Left forelimb (tissue), 1 donor: ENCODE measurements at places on chromosomes 3 and 15.

DNA sequence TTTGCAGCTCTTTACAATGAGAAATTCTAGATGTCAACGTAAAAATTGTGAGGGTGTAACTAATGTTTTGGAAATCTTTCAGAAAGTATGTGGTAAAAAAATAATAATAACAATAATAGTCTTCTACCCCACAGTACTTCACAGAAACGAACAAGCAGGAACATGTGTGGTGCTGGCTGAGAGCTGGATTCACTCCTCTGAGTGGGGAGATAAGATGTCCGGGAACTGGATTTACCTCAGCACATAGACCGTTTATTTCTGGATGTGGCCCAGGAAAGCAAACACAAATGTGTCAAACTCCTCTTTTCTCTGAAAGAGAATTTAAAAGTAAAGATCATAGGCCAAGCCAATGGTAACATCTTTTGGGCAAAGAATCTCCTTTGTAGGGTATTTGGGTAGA is 103.4 kb downstream of the SLC49A4 start:
- DNase-seq = no peak

GRCh38 chr15:84702961-84703482 is 12.9 kb downstream of the SEC11A start:
- no peak for DNase-seq

DNA sequence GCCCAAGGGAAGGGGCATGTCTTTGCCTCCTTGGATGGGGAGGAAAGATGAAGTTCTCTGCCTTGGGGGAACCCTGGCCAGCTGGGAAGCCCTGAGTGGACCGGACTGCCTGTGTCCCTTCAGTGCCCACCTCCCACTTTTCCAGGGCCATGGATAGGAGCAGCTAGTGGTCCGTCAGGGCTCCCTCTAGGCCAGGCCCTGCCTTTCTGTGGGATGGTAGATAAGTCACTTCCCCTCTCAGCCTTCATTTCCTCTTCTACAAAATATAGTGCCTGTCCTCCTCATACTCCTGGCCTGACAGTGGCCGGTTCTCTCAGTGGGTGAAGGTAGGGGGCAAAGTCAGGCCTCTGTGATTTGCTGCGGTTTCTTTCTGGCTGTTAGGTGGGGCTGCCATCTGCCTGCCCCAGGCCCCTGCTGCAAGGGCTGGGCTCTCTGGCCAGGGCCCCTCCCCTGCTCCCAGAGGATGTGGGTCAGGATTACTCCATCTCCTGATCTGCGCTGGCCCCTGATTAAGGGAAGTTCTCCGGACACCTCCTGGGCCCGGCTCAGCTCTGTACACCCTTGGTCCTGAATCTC is 1.4 kb downstream of the PLEKHO2 start:
- DNase-seq = no peak

GRCh38 chr3:58180940-58181587 is 29.7 kb downstream of the DNASE1L3 start:
- no peak for DNase-seq
